ENCODE measurements at places on chromosomes 1 and 21.

DNA sequence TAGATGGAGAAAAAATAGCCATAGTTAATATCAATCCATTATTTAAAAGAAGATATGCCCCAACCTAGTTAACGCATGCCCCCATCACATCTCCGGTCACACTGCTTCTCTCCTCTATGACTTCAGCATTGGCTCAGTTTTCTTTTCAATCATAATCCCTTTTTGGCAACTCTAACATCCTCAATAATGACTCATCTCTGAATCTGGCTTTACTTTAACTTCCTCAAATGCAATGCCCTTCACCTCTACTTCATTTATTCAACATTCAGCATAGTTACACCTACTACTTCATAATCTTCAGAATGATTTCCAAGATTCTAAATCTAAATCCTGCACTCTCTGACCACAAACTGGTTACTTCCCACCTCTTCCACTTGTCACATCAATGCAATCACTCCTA, 417.3 kb downstream of the USH2A start:
- DNase-seq: no peak

- no peak for DNase-seq
These were observed 2.8 kb upstream of the GALNT2 start for GRCh38 chr1:230064283-230064682.

DNA sequence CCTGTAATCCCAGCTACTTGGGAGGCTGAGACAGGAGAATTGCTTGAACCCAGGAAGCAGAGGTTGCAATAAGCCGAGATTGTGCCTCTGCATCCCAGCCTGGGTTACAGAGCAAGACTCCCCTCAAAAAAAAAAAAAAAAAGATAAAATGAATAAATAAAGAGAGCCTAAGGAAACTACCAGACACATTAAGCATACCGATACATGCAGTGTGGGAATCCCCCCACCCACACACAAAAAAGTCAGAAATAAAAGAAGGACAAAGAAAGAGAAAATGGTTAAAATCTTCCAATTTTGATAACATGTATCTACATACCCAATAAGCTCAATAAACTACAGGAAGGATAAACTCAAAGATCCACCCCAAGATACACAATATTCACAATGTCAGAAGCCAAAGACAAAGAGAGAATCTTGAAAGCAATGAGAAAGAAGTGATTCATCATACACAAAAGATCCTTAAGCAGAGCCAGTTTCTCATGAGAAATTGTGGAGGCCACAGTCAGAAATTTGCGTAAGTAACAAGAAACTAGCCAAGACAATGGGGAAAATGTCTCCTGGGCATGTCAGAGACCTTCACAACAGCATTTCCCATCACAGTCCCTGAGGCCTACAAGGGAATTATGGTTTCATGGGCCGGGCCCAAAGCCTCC, 1197.0 kb downstream of the AMY1C start:
- DNase-seq: no peak

GRCh38 chr1:158103861-158104522, 76.7 kb upstream of the CD1D start:
- peak; percentile 69 for DNase-seq

All from NT2/D1 (cell line).